Fibroblast of skin of back (primary cell): ENCODE measurements at places on chromosomes 12 and 14.
A peak's percentile ranks its signal among the peaks of the same experiment; 100 is the strongest.

DNA sequence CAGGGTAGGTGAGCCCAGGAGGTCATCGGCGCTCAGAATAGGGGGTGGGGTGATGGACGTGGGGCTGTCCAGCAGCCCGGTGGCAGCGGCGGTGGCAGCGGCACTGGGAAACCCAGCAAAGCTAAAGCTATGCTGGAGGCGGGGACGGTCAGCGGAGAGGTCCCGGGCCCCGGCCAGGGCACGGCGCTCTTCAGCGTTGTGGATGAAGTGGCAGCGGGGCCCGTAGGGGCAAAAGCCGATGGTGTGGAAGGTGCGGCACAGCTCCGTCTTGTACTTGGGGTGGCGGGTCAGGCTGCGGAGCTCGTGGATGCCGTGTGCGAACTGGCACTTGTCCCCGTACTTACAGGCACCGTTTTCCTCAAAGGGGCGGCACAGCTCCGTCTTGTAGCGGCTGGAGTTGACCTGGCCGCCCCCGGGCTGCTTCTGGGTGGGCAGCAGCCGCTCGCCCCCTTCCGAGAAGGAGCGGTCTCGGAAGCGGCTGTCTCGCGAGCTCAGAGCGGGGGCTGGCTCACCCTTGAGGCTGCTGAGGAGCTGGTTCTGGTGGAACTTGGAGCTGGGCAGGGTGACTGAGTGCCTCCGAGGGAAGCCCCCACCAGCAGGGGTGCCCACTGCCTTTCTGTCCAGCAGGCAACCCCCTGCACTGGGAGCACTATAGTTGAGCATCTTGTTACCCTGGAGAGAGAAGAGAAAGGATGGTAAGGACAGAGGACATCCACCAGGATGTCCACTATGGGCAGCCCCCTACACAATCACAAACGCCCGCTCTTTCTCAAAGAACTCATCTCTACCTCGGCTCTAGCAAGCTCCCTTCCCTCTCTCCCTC lies 2.8 kb downstream of the ZFP36L1 start:
- DNase-seq, result no peak

DNA sequence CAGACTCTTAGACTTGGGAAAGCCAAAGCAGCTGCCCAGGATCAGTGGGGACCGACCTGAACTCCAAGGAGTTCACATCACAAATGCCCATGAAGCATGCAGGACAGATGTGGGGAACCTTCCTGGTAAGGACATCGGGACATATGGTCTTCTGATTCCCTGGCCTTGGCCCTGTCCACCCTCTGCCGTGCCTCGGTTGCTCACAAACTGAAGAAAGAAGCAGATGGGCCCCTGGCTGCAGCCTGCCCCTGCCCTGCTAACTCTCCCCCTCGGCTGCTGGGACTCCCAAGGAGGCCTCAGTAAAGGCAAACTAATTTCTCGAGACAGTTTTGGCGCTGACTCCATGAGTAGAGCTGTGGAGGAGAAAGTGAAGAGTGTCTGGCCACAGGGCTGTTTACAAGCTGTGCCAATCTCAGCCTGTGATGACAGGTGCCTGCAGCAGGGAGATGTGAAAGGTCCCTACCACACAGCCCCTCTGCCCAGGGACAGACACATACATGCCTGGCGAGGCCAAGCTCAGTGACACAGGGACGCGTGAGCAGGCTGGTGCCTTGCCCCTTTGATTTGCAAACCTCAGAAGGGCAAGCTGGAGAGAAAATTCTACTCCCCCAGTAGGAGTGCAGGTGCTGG lies 48.6 kb downstream of the ISCA2 start:
- DNase-seq, result no peak

- no peak for DNase-seq
Measured at GRCh38 chr12:14410177-14410576, 44.7 kb downstream of the ATF7IP start.

DNA sequence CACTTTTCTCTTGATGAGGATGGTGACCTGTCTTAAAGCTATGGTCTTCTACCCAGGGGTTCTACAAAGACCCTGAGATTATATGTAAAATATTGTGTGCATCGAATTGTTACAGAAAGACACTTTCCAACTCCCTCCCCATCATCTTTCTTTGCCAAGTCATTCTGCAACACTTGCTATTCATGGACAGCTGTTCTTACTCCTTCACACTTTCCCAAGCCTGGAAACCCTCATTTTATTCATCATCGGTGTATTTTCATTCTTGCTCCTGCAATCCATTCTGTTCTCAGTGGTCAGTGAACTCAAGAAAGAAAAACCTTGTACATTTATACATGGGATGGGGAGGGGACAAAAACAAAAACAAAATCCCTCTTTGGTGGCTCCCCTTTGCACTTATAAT lies 90.5 kb upstream of the STXBP6 start:
- DNase-seq, result no peak

DNA sequence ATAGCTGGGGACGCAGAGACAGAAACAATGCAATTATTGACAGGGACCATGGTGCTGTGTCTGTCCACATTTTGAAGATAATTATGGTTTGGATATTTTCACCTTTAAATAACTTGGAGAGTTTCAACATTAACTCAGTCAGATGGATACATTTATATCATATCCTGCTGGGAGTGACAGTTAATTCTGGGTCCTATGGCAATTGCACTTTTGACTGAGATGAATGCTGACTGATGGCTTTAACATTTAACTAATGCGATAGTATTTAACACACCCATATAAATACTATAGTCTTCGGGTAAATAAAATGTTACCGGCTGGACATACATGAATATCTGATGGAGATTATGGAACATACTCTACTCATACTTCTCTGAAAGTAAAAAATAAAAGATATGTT lies 118.3 kb downstream of the LRRK2 start:
- no peak for DNase-seq

GRCh38 chr12:68227356-68227755 lies 1.7 kb upstream of the IL26 start:
- no peak for DNase-seq

GRCh38 chr12:95225645-95226212 lies 8.1 kb downstream of the VEZT start:
- DNase-seq, result no peak

DNA sequence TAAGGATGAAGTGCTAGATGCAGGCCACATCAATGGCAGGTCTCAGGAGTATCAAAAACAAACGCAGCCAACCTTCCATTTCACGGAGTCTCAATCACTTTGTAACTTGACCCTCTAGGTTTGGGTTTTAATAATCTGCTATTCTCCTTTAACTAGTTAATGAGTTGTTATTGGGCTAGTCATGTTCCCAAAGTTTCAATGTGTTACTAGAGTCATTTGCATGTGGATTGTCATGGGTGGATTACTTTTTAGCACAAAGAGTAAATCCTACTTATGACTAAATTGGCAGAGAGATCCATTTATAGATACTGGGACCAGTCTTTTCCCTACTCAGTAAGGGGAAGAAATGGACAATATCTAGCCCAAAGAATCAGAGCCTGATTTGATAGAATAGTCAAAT lies 151.0 kb downstream of the BCAT1 start:
- no peak for DNase-seq

DNA sequence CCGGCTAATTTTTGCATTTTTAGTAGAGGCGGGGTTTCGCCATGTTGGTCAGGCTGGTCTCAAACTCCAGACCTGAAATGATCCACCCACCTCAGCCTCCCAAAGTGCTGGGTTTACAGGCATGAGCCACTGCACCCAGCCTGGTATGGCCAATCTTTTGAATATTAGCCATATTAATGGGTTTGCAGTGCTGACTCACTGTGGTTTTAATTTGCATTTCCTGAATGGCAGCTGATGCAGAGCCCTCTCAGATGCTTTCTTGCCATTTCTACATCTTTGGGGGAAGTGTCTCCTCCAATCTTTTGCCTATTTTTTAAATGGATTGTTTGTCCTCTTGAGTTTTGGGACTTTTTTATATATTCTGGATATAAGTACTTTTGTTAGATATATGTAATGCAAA lies 55.5 kb upstream of the NPAS3 start:
- no peak for DNase-seq

GRCh38 chr14:34857689-34858449 lies 17.3 kb downstream of the BAZ1A start:
- DNase-seq, result no peak

DNA sequence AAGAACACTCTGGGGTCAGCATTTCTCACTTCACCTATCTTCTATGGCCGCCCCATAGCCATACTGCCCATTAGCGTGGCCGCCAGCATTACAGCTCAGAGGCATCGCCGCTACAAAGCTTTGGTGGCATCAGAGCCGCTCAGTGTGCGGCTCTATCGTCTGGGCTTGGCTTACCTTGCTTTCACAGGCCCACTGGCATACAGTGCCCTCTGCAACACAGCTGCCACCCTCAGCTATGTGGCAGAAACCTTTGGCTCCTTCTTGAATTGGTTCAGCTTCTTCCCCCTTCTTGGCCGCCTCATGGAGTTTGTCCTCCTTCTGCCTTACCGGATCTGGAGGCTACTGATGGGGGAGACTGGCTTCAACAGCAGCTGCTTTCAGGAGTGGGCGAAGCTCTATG lies 2.6 kb downstream of the DNAJC22 start:
- DNase-seq, result no peak

- no peak for DNase-seq
Measured at GRCh38 chr12:118418385-118419057, 42.2 kb downstream of the SUDS3 start.

DNA sequence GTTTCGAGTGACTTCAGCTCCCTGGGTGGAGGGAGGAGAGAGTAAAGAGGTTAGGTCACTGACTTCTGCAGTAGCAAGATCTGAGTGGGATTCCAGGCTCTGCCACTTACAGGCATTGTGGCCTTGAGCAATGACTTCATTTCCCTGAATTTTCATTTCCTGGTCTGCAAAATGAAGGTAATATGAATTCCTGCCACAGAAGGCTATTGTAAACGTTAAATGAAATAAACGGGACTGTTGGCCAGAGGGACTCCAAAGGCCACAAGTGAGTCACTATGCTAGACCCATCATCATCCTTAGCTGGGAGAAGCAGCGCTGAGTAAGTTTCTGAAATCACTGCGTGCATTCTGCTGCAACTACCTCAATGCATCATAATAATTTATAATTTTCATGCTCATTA lies 807.8 kb downstream of the AACS start:
- DNase-seq, result no peak

GRCh38 chr12:56801661-56802622 lies 38.8 kb downstream of the HSD17B6 start:
- no peak for DNase-seq

DNA sequence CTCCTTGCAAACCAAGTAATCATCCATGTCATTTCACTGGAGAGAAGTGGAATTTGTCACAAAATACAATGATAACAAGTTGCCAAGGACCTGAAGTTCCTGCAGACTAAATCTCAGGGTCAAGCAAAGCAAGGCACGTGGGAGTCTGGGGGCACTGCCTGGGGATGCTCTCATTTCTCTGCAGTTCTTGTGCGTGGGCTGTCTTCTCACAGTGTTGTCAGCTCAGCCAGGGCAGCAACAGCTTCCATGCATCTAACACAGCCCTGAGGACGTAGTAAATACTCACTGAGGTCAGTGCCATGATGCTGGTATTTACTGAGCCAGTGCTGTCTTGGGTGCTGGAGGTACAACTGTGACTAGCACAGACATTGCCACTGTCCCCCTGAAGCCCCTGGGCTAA lies 62.9 kb upstream of the CMKLR1 start:
- no peak for DNase-seq

- no peak for DNase-seq
Measured at GRCh38 chr12:61070640-61071414, 1189.4 kb upstream of the USP15 start.

DNA sequence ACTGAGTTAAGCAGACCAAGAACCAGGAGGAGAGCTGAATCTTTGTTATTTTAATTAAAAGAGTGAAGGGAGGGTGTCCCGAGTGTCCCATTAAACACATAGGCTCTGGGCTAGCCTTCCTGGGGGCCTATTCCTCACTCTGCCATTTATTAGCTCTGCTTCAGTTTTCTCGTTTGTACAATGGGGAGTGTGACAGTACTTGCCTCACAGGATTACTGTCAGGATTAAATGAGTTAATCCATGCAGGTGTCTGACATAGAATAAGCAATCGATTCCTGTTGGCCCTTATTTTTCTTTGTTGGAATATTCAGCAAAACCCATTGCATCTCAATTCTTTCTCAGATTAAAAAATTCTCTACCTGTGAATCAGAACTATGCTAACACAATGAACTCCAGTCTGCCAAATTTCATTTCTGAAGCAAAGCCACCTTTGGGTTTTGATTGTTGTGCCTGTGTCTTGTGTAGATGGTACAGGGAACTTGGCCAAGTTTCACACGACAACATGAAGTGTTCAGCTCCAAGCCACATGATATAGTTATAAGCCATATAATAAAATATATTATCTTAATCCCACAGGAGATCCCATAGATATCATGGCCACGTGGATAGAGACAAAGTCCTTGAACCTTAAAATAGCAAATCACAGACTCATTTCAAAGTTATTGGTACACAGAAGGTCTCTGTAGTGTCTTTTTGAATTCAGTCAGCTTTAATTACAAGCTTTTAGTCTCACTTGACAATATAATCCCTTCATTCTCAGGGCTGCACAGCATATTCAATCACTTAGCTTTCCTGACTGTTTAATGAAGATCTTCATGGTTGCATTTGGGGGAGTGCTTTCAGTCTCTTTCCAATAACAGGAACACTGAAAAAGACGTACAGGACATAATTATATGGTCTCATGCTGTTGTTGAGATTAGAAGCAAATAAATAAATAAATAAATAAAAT lies 34.4 kb upstream of the CRY1 start:
- DNase-seq, result no peak

- no peak for DNase-seq
Measured at GRCh38 chr14:71713451-71713850, 218.8 kb upstream of the RGS6 start.

GRCh38 chr12:28857369-28857768 lies 291.7 kb upstream of the FAR2 start:
- DNase-seq, result no peak

DNA sequence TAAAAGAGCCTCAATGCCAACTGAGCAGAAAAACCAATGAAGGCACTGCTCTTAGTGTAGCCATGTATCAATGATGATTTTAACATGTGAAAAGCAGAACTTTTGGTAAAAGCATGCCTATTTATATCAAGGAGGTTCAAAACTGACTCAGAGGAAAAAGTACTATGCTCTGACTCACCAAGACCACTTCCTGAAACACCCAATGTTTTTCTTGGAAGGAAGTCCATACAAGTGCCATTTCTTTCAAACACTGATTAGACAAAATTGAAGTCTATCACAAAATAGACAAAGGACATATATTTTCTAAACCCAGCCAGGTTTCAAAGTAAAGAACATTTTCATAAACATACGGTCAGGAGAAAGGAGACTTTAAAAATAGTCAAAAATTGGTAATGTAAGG lies 88.6 kb downstream of the EPS8 start:
- peak; percentile 96 for DNase-seq

- DNase-seq, result no peak
Measured at GRCh38 chr14:90612801-90613200, 203.4 kb downstream of the TTC7B start.

GRCh38 chr12:127760996-127761395 lies 506.0 kb upstream of the TMEM132C start:
- no peak for DNase-seq

DNA sequence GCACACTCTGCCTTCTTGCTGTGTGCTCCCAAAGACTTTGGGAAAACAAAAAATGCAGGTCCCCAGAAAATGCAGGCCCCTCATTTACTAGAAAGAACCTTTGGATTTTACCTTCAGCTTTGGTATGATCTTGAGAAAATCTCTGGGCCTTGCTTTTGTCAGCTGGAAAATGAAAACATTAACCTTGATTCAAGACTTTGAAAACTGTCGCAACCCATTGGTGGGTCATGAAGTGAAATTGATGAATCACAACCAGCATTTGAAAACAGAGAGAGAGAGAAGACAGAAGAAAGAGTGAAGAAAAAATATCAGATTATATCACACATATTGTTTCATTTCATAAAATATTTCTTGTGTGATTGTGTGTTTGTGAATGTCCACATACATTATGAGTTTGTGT lies 322.5 kb downstream of the ZFP36L1 start:
- DNase-seq, result no peak
